ENCODE measurements at places on chromosomes 6 and 20. TPM values are rescaled to one million over a fixed set of nuclear protein-coding genes. Genes with fewer than 3 reads are reported as not detected.

DNA sequence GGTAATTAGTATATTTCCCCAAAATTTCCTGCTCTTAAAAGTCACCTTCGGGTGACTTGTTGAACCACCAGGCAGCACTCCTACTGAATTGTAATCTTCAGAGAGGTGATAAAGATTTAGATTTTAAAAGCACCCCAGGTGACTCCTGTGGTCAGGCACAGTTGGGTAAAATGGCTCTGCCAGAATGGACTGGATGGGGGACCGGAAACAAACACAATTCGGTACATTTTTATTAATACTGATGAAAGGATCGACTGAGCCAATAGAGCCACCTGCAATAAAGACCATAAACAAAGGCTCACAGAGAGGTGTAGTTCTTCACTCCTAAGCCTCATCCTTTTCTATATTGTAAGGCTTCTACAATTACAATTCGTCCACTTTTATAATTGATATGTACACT lies 19.6 kb upstream of the FAM83C start:
- no peak for DNase-seq

DNA sequence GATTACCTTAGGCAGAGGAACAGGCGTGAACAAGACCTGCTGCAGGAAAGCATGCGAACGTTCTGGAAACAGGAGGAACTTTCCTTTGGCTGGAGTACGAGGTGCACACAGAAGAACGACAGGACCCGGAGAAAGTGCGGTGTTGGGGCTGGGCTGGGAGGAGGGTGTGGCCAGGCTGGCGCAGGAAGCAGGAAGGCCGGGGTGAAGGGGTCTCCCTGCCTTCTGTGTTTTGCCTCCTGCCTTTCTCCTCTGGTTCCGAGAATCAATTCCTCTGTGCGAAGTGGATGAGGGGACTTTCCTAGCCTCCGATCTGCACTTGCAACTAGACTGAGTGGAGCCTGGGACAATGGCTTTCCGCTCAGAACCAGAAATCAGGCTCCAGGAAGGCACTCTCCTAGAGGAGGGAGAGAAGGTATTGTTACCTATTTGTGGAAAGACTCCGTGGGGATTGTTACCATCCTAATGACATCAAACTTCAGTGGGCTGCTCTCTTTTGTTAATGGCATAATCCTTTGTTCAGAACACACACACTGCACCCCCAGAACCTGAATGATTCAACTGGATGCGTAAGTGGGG lies 22.9 kb upstream of the PLEKHG1 start:
- DNase-seq, result no peak

GRCh38 chr6:111663692-111664564 lies 58.2 kb upstream of the TRAF3IP2 start:
- no peak for DNase-seq

GRCh38 chr20:12113468-12114371 lies 196.0 kb downstream of the BTBD3 start:
- no peak for DNase-seq

DNA sequence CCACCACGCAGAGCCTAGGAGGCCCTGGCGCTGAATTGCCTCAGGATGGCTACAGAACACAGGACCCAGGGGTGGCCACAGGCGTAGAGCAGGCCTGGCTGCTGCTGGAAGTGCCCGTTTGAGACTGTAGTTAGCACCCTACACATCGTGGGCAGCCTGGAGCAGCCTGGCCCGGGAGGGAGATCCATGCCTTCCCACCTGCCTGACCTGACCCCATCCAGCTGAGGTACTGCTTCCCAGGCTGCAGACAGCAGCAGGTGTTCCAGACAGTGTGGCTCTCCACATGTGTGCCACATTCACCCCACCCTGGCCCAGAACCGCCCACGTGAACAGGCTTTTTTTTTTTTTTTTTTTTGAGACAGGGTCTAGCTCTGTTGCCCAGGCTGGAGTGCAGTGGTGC lies 20.9 kb upstream of the MAP1LC3A start:
- no peak for DNase-seq

- no peak for DNase-seq
These were observed 213.7 kb downstream of the ATXN1 start for GRCh38 chr6:16547587-16547986.

Gene CST2
- polyA plus RNA-seq, result not detected

Data from renal cortex interstitium (tissue), 15 donors.